Karpas-422 (cell line): ENCODE measurements at places on chromosomes 7 and 10.
A peak's percentile ranks its signal among the peaks of the same experiment; 100 is the strongest.

DNA sequence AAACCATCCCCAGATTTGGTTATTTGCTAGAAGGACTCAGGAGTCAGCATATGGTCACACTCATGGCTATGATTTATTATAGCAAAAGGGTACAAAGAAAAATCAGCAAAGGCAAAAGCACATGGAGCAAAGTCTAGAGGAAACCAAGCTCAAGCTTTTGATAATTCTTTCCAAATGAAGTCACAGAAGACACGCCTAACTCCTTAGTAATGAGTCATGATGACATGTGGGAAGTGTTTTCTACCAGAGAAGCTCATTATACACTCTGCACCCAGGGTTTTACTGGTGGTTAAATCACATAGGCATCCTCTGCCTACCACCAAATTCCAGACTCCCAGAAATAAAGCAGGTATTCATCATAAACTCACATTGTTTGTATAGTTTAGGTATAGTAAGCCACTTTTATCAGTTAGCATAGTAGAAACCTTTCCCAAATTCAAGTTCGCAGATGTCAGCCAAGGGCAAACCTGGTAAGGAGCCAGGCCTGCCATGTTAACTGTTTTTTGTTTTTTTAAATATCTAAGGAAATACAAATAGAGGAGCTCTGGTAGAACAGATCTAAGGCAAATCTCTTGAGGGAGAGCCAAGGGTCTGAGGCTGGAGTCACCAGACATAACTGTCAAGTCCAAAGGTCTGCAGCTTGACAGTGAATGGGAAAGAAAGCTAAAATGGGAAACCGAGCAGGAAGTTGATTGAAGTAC lies 15.4 kb upstream of the HIBADH start:
- no peak for DNase-seq

DNA sequence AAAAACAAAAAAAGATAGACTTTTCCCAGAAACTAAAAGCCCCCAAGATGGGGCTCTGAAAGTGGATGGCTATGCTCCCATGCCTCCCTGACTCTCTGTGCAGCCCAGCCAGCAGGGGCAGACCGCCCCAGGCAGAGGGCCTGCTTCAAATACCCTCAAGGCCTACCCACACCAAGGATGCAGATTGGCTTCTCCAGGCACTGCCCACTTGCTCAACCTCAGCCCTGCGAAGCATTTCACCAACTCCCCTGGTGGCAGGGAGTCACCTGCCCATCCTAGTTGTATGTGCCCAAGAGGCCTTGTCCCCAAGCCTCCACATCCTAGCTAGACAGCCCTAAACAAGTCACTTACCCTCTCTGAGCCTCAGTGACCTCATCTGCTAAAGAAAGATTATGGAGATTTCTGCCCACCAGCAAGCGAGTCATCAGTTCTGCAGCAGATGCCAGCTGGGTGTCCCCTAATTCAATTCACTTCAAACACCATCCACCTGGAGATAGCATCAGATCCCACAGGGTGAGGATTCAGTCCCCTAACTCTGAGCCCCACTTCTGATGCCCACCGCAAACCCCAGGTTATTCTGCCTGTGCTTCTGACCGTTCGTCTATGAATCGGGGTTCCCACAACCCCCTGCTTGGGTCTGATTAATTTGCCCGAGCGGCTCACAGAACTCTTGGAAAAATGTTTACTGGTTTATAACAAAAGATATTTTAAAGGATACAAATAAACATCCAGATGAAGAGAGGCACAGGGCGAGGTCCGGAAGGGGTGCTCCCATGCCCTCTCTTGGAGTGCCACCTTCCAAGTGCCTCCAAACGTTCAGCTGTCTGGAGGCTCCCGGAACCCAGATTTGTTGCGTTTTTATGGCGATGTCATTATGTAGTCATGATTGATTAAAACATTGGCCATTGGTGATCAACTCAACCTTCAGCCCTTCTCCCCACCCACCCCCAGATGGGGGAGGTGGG lies 18.6 kb upstream of the ZMIZ1 start:
- DNase-seq, result no peak

DNA sequence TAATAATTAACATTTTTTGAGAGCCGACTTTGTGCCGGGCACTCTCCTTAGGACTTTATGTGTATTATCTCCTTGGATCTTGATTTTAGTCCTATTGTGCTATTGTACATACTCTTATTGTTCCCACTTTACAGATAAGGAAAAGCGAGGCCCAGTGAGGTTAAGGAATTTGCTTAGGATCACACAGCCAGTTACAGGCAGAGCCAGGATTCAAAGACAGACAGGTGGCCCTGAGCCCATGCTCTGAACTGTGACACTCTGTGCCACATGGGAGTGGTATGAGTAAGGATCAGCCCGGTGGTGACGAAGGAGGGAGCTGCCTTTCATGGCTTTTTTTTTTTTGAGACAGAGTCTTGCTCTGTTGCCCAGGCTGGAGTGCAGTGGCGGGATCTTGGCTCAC lies 15.8 kb upstream of the GNA12 start:
- no peak for DNase-seq

DNA sequence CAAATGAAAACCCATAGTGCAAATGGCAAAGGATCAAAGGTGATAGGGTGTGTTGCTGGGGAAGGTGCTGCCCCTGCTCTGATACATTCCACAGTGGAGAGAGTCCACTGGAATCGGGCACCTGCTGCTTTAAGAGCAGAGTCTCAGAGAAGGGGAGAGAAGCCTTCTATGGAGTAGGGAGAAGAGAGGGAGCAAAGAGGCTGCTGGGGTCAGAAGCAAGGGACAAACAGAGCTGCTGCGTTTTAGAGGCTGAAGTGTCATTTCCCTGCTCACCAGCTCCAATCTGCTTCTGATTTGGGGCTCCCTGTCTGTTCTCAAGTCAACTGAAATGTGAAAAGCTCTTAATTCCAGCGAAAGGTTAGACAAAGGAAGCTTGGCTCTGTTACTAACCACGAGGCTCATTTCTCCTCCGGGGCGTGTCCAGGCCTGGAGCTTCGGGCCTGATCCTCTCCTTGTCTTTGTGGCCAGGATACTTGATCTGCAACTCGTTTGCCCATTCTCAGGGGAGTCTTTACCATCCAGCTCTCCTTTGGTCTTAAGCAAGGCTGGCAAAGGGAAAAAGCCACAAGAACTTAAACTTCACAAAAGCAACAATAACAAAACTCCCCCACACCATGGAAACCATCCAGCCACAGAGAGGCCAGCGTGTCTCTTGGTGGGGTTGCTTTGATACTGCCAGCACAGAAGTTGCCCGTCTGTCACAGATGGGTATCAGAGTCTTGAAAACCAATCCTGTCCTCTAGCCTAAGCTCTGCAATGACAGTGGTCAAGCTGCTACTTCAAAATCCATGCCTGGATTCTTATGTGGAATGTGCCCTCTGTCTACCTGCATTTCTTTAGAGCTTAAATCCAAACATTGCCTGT lies 692.6 kb downstream of the SUGCT start:
- no peak for DNase-seq

DNA sequence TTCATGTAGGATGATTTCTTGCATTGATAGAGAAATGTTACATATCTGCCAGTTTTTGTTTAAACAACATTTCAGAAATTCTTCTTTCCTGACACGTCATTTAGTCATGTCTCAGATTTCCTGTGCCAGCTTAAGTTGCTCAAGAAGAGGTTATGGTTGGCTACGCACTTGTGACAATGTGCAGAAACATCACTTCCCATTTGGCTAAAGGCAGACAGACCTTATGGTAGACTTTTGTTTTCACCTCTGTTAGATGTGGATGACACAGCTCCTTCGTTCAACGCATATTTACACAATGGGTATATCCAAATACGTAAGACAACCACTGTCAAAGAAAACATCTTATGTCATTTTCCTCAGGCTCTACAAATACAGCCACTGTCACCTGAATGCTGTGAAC lies 125.8 kb downstream of the DOCK4 start:
- peak; percentile 83 for DNase-seq

DNA sequence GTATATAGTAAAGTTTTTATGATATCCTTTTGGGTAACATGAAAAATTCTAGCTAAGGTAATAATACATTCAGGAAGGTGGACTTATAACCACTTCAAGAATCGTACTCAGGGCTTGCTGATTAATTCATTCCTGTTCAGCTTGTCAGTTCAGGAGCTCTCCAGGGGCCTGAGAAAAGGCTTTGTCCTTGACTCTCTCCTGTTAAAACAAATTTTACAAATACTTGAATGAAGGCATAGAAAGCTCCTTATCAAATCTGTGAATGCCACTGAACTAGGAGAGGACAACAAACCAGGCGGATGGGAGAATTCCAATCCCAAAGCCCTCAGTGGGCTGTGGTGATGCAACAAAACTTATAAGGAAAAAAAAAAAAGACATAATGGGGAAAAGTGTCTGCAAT lies 354.5 kb upstream of the ZMIZ1 start:
- no peak for DNase-seq

DNA sequence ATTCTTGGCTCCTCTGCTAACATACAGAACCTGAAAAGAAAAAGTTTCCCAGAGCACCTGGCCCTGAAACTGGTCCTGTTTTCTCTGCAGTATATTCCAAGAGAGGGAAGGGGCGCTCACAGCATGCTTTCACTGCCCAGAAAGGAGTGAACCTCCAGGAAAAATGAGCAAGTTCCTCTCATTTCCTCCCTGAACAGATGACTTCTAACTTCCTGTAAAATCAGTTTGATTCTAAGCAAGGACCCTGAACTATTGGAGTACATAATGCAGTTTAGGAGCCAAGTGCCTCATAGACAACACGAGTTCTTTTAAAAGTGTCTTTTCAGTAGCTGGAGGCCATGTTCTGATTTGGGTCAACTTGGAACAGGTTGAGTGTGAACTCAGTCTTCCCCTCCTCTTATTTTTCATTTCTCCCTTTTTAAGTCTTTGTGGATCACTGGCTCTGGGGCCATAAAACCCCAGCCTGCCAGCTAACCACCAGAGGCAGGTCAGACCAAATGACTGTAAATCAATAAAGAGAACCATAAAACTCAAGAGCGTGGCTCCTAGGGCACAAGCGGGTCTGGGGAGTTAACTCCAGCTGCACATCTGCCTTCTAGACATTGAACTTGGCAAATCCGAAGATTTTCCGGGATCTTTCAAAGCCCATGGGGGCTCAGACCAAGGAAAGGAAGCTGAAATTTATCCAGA lies 5.9 kb upstream of the LRRC18 start:
- DNase-seq, result no peak

DNA sequence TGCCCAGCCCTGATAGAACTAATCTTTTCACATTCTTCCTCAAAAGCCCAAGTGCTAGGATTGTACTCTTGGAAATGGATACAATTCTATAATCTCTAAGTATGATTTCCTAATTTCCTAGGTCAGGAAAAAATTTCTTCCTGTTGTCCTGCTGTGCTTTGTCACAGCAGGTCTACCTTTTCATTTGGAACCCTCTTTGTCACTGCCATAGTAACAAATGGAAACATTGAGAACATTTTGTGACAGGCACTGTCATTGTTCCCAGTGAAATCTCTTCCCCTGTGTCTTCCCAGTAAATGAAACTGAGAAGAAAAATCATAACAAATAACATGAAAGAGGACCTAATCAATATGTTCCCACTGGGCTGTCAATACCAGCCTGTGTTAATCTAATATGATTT lies 150.9 kb upstream of the KAT6B start:
- DNase-seq, result no peak

- DNase-seq, result no peak
Measured at GRCh38 chr7:136055266-136055665, 78.1 kb upstream of the MTPN start.

DNA sequence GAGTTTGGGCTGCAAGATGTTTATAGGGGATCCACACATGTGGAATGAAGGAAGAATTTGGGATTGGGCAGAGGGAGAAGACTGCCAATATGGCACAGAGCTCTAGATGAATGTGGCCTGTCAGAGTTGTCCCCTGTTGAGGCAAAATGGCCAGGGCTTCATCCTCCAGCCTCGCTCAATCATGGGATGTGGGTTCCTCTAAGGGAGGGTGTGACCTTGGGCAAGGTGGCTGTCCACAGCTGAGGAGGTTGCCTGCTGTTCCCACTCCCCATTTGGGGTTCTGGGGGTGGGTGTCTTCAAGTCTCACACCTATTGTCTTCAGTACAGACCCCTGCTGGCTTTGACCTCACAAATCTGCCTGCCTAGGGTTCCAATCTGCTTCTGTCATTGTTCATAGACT lies 121.6 kb upstream of the FAM204A start:
- no peak for DNase-seq
